ENCODE measurements at places on chromosomes 2 and 18. TPM values are rescaled to one million over a fixed set of nuclear protein-coding genes. Genes with fewer than 3 reads are reported as not detected.

NT5C1B gene
- total RNA-seq, result not detected

HTR2B gene
- not detected for total RNA-seq

NTSR2 gene
- not detected for total RNA-seq

CROCC2 gene
- not detected for total RNA-seq

MC2R gene
- total RNA-seq, result not detected

Data from H4 (cell line).